ENCODE measurements at places on chromosomes 4 and X.

DNA sequence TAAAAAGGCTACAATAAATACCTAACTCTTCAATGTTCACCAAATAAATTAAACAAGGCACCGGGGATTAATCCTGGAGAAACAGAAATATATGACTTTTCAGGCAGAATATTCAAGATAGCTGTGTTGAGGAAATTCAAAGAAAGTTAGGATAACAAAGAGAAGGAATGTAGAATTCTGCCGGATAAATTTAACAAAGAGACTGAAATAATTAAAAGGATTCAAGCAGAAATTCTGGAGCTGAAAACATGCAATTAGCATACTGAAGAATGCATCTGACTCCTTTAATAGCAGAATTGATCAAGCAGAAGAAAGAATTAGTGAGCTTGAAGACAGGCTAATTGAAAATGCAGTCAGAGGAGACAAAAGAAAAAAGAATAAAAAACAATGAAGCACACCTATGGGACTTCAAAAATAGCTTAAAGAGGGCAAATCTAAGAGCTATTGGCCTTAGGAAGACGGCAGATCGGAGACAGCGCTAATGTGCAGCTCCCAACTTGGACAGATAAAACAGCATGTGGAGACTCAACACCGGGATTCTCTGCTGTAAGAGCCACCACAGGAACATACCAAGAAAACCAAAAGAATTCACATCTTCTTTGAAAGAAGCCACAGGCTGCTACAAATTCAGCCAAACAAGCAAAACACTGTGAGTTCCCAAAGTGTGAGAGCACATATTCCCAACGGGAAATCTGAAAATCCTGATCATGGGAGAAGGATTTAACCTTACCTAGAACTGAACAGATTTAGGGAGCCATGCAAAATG lies 1290.9 kb downstream of the PCDH18 start:
- DNase-seq = peak; percentile 86

GRCh38 chrX:38216642-38217041 lies 4.0 kb downstream of the SRPX start:
- DNase-seq = no peak

DNA sequence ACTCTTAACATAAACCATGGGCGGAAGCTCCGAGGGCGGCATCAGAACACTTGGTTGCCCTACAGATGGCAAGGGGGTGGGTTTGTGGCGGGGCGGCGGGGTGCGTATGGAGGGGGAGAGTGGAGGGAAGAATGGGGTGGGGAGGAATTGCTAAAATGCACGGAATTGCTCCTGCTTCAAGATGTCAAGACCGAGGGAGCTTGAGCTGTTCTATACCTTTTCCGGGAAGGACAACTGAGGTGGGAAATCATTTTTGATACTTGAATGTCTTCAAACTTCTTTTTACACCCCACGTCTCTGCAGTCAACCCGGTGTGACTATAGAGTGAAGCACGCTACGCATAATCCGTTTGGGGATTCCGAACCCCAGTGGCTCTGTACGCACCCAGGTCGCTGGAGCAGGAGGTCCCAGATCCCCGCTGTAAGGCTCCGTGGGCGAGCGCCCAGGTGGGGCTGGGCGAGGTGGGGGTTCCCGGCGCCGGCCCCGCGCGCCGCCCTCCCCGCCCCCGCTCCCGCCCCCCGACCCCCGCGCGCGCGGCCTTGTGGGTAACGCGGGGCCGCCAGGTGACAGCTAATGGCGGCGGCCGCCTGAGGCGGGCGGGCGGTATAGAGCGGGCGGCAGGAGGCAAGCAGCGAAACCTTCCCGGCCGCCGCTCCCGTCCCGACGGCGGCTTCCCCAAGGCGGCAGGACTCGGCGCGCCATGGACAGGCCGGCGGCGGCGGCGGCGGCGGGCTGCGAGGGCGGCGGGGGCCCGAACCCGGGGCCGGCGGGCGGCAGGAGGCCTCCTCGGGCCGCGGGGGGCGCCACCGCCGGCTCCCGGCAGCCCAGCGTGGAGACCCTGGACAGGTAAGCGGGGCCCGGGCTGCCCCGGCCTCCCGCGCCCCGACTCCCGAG lies at the start of gene MTMR1:
Gene MTMR1, plus strand, starts transcription at position 566 of the 894 bp plus-strand sequence. Its CDS starts 135 bp downstream, at position 701.
- peak; percentile 42 for DNase-seq

GRCh38 chr4:88381123-88381522 lies 2.5 kb downstream of the HERC6 start:
- no peak for DNase-seq

DNA sequence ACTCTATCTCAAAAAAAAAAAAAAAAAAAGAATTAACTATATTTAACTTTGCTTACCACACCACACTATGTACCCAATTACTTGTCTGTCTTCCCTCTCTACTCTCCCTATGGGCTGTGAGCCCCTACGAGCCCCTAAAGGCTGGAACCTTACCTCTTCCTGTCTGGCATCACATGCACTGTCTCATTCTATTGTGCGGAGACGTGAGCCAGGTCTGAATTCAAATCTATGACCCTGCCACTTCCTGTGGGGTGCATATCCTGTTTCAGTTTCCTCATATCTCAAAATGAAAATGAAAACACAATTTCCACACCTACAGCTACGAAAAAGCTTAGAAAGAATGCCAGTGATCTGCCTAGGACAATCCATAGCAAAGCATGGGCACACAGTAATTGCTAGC lies 42.9 kb upstream of the HS3ST1 start:
- no peak for DNase-seq

GRCh38 chr4:166252487-166253402 lies 379.7 kb downstream of the TLL1 start:
- peak; percentile 34 for DNase-seq

- DNase-seq = no peak
These were observed 61.3 kb downstream of the LUZP4 start for GRCh38 chrX:115350711-115351381.

GRCh38 chrX:31272472-31272775 lies 200.6 kb upstream of the FTHL17 start:
- DNase-seq = no peak

DNA sequence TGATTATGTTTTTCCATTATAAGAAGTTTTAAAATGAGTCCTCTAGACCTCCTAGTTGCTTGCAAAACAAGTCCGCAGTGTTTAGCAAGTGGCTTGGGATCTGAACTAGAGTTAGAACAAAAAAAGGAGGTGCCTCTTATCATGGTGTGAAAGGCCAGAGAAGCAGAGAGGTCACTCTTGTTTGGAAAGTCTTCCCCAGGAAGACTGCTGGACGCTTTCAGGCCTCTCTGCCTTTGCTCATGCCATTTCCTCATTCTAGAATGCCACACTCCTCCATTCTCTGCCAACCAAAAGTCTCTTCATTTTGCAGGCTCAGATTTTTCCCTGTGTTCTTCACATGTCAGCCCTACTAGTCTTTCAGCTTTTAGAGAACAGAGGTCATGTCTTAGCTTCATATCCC lies 14.9 kb downstream of the PARM1 start:
- DNase-seq = no peak

- no peak for DNase-seq
These were observed 103.1 kb upstream of the PPP2R3B start for GRCh38 chrX:489820-490219.

DNA sequence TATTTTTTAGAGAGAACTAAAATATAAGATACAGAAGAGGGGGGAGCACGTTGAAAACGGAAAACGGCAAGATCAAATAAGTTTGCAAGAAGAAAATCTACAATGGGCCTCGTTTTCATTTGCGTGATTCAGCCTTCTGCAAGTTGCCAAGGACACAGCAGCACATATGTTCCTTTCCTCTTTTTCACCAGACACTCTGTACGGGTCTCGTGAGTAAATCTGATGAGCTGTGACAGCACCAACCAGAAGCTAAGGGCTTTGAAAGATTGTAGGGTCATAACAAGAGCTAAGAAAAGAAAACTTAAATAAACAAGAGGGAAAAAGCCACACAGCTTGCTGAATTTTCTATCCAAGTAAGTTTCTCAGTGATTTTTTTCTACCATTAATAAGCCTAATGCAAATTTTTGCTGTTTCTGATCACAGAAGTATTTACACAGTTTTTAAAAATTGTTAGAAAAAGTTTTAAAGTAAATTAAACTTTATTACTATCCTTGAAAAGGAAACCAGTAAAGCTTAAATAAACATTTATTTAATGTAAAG lies 63.4 kb downstream of the SCML2 start:
- peak; percentile 17 for DNase-seq

DNA sequence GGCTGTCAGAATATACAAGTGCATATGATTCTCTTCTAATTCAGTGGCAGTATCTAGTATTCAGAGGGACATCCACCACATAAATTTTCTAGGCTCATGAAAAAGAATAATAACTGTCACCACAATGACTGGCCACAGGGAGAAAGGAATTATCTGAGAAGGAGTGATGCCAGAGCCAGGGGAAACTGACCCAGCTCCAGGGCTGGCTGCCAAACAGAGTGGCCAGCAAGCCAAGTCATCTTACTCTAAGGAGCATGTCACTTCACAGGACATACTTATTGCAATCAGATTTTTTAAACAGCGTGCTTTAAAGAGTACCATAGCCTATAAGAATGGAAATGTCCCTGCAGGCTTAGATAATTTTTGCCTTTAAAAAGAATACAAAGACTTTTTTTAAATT lies 5.8 kb upstream of the SEPTIN11 start:
- DNase-seq = peak; percentile 68

DNA sequence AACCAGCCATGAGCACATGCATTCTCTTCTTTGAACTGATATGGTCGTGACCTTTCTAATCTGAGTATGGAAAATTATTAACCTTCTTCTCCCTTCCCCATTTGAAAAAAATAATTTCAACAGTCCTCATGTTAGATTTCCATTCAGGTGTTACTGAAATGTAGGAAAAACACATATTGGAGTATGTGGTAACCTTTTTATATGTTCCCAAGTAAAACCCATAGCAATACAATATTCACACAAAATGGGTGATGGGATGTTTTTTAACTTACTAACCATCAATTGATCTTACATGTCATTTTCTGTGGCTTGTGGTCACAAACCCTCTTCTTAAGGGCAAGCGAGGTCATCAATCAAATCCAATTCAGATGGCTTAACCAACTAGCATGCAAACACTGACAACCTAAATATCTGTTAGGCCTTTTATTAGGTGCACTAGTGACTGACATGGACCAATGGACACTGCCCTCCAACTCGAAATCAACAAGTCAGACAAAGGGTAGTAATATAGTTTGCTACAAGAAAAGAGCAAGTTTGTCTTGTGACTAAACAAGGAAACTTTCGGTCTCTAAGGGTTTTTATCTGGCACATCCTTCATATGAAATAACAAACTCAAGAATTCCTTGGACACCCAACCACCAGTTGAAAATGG lies 74.3 kb downstream of the CAMK2D start:
- peak; percentile 52 for DNase-seq

GRCh38 chrX:47026198-47026597 lies 52.0 kb upstream of the RGN start:
- no peak for DNase-seq

DNA sequence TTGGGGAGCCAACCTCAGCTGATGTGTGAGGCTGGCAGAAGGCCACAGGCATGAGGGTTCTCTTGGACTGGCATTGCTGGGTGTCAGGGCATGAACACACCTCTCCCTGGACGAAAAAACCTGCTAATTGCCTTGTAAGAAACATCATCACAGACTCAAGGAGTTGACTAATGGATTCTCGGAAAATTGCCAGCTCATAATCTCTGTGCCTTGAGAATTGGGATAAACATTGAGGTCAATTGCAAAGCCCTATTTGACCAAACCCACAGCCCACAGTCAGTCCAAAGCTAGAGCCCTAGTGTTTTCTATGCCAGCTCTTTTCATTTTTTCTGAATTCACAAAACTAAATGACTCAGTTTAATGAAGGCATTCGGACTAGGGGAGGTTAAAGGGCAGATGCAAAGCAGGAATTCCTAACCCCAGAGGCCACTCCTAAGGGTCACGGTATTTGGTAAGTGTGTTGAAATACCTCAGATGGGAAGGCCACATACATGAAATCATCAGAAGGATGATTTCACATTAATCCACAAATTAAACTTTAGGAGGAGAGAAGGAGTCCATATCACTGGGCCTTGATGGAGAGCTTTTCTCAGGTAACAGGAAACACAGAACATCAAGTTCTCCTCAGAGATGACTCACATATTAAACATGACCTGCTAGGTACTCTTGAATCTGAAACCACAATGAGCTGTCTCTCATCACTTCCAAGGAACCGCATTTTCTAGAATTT lies 39.0 kb upstream of the RASL11B start:
- DNase-seq = peak; percentile 86

GRCh38 chrX:124239324-124239723 lies 93.1 kb upstream of the TEX13D start:
- no peak for DNase-seq

GRCh38 chr4:168711197-168712140 lies 214.6 kb downstream of the PALLD start:
- DNase-seq = peak; percentile 66

- DNase-seq = no peak
These were observed 69.5 kb downstream of the AR start for GRCh38 chrX:67613366-67613765.

DNA sequence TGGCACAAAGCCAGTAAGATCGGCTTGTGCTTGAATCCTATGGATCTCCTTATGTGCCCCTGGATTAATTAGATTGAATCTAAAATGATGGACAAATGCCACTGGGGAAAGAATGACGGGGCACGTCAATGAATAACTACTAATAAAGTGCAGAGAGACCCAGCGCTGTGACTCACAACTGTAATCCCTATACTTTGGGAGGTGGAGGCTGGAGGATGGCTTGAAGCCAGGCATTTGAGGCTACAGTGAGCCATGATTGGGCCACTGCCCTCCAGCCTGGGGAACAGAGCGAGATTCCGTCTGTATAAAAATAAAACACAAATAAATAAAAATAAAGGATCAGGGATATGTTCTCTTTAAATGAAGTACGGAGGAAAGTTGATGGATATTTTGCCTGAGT lies 179.4 kb downstream of the DCHS2 start:
- DNase-seq = no peak

GRCh38 chr4:61200916-61201526 lies 895 bp downstream of the ADGRL3 start:
- peak; percentile 73 for DNase-seq

DNA sequence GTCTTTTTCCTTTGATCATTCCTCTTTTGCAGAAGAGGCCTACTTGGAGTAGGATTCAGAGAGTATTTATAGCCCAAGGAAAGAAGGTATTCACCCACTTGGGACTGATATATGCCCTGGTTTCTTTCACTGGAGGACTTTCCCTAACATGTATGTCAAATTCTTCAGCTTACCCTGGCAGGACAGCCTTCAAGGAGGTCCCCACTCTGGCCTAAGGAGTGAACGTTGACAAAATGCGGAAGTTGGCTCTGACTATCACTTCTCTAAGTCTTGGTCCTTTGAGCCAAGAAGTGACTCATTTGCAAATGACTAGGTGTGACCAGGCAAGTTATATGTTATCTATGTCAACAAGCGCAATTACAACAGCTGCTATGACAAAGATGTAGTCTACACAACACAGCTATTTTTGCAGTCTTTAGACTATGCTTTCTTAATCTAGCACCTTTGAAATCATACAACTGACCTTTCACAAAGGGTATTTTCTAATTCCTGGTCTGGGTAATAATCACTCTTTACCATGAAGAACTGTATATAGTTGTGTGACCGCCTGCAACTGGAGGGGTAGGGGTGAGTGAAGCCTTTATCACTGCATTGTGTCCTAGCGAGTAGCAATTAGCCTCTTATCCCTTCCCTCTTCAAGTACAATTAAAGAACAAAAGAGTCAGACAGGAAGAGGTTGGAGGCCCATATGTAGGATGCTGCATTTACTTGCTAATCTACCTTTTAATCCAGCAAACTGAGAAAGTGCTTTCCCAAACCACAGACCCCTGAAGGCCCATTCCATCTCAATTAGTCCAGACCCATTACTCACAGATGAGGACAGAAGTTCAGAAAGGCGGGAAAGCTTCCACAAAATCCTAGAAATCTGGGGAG lies 50.1 kb downstream of the RASGEF1B start:
- peak; percentile 54 for DNase-seq

Data from astrocyte of the hippocampus (primary cell).